ENCODE measurements at places on chromosomes 2 and 18.

DNA sequence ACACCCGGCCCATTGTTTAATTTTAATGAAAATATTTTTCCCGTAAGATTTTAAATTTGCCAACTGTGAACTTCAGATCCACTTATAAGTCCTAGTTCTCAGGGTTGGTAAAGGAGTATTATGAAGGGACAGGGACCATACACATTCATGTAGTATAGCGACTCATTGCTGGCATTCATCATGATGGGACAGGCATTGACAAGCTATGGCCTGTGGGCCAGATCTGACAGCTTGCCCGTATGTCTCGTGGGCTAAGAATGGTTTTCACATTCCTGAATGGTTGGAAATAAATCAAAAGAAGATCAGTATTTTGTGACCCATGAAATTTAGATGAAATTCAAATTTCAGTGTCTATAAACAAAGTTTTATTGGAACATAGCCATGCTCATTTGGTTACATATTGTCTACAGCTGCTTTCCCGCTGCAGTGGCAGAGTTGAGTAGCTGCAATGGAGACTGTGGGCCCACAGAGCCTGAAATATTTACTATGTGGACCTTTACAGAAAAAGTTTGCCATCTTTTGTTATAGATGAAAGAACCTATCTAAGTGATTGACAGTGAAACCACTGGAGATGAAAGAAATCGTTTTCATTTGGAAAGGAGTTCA, 4.1 kb downstream of the RAPGEF4 start:
- DNase-seq: no peak

DNA sequence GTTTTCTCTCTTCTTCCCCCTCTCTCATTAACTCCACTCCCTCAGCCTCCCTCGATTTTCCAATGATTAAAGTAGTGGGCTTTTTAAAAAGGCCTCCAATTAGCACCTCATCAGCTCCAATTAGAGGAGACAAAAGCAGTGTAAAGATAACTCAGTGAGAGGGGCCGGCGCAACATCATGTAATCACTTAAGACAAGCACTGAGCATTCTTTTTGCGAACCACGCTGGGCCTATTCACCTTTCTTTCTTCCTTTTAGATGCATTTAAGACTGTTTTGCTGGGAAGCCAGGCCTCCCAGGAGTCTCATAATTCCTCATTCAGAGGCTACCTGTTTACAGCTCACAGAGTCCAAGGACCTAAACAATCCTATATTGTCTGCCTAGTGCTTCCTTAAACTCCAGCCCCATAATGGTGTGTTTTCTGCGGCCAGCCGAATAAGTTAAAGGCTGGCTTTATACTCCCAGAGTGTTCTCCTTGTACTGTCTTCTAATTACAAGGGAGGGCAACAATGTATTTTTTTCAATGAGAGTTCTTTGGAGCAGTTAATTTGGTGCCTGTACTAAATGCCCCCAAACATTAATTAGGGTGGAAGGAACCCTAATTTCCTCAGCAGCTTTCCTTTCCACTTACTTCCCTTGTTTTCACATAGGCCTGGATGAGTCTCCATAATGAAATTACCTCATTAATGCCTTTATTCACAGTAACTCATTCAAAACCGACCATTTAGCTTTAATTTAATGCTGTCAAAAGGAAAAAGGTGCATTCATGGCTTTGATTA, 28.0 kb upstream of the LMAN1 start:
- DNase-seq: no peak

GRCh38 chr2:207512356-207512755, 17.4 kb upstream of the CREB1 start:
- DNase-seq: no peak

DNA sequence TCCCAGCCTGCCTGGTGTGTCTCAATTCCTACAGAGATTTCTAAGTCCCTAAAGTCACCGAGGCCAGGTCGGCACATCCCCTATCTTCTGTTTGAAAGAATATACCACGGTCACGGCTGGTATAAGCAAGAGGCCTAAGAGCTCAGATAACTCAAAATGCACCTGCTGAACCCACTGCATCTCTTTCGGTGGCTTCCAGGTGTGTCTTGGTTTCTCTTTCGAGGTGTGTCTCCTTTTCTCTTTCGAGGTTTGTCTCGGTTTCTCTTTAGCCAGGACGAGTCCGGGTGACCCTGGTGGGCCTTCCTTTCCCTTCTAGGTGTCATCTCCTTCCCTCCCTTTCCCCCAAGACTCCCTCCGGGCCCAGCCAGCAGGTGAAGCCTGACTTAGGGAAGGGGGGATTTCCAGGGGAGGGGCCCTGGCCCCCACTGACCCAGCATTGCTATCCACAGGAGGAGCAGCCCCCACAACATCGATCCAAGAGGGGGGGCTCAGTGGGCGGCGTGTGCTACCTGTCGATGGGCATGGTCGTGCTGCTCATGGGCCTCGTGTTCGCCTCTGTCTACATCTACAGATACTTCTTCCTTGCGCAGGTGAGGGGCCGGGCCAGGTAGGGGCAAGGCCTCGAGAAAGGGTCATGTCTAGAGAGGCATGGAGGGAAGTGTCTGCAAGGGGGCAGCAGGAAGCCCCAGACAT, 8.4 kb downstream of the ITM2C start:
- no peak for DNase-seq

- DNase-seq: peak; percentile 99
Observed at GRCh38 chr2:110101280-110101844, 14.3 kb downstream of the MALL start.

DNA sequence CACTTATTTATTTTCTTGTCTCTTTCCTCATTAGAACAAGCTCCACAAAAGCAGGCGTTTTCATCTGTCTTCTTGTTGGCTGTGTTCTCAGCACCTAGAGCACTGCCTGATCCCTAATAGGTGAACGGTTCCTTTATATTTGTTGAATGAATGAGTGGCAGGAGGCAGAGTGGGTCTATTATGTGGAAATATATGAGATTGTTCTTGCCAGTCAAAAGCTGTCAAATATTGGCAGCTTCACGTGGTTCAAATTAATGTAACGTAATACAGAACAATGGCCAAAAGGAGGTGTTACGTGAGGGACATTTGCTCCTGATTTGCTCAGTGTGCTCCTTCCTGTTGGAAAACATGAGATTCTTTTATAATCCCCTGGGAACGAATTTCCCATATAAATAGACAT, 8.5 kb upstream of the ARHGAP25 start:
- no peak for DNase-seq

GRCh38 chr18:59994357-59994756, 94.6 kb downstream of the PMAIP1 start:
- no peak for DNase-seq

DNA sequence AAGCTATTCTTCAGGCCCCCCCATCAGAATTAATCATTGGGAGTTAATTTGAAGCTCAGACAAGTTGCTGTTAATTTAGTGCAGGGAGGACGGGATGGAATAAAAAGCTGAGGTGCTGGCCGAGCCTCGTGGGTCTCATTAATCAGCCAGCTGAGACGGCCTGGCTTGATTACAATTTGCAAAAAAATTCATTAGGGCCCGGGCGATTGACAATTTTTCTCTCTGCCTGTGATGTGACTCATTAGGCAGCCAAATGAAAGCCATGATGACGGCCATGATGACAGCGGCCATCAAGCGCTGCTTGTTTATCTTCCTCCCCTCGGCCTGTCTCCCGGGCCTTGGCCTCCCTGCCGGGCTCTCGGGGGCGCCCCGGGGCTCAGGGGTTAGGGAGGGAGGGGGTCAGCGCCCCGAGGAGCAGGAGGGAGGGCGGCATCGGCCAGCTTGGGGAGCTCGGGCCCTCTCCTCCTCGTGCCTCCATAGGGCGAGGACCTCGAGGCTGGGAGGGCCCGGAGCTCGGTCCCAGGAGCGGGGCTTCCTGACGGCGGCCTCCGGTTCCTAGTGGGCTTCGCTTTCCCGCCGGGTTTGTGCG, 5.2 kb downstream of the GBX2 start:
- DNase-seq: no peak

DNA sequence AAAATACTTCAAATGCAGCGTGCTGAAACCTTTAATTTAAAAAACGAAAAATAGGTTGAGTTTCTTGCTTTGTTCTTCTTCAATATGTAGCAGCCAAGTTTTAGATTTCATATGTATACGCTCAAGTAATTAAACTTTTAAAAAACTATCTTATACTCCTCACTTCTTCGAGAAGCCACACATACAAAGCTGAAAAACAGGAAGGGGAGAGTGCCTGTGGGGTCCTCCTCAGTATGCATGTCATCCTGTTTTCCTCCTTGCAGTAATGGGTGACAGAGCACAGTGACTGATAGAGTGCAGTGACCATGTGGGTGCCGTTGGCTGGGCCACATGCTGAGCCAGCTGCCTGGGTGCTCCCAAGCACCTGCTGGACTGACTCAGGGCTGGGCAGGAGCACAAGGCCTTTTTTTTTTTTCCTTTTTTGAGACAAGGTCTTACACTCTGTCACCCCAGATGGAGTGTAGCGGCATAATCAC, 33.3 kb downstream of the UXS1 start:
- DNase-seq: no peak

DNA sequence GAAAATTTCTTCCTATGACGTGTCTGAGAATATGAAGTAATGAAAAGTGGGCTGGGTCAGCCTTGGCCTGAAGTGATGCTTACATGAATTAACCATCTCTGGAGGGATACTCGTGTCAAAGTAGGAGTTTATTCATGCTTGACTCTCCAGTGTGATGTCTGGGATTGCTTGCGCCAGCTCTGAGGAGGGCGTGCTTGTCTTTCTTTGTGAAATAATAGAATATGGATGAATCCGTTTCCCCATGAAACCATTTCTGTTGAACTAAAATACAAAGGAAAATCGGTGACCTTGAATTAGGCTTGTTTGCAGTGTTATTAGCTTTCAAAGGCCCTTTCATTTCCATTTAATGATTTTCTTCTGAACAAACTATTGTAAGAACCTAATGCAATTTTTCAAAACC, 77.9 kb downstream of the EML6 start:
- DNase-seq: no peak

GRCh38 chr2:2184549-2185249, 146.4 kb downstream of the MYT1L start:
- no peak for DNase-seq

- DNase-seq: no peak
Observed at GRCh38 chr2:224951723-224952481, 90.4 kb downstream of the DOCK10 start.

DNA sequence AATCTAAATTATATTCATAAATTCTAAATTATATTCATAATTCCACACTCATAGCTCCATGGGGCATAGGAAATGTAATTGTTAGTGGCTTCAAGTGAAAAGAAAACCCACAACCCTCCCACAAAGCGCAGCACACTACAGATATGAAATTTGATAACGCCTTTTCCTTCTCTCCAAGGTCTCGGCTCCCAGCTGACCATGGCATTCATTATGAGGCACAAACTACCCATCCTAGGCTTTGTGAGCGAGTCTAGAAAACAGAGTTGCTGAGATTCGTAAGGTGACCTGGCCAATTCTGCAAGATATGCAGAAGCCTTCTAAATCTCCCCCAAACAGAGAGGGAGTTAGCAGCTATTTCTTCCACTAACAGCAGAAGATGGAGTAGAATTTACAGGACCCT, 5.4 kb downstream of the NPPC start:
- DNase-seq: no peak

DNA sequence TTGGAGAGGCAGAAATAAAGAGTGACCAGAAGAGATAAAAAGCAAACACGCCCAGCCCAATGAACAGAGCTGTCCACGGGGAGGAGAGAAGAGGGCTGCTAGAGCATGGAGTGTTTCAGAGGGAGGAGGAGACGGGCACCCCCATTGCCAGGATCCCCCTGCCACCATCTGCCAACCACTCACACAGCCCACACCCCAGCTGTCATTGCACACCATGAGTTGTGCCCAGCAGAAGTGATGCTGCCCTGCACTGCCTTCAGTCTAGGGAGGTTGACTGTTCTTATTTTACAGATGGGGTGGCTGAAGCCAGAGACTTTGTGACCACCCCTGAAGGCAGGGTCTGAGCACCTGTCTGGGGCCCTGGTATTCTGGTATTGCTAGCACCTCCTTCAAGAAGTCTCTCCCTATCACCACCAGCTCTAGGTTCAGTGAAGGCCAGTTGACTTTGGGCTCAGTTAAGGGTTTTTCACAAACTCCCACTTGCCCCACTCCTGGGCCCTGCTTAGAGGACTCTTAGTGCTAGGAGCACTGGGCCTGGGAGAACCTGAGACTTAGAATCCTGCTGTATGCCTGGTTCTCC, 2.4 kb downstream of the FABP1 start:
- no peak for DNase-seq

GRCh38 chr2:174605687-174606086, 8.1 kb upstream of the WIPF1 start:
- no peak for DNase-seq

- no peak for DNase-seq
Observed at GRCh38 chr2:96873651-96874096, 3.8 kb upstream of the SEMA4C start.

GRCh38 chr2:218138047-218138446, 12.2 kb downstream of the CXCR2 start:
- no peak for DNase-seq

- no peak for DNase-seq
Observed at GRCh38 chr2:222792001-222792611, 68.7 kb upstream of the ACSL3 start.

GRCh38 chr2:31802711-31803110, 208.1 kb downstream of the MEMO1 start:
- DNase-seq: no peak

GRCh38 chr2:55051026-55051866, 995 bp upstream of the RTN4 start:
- peak; percentile 99 for DNase-seq

GRCh38 chr2:52117299-52117698, 1085.4 kb upstream of the NRXN1 start:
- peak; percentile 23 for DNase-seq

DNA sequence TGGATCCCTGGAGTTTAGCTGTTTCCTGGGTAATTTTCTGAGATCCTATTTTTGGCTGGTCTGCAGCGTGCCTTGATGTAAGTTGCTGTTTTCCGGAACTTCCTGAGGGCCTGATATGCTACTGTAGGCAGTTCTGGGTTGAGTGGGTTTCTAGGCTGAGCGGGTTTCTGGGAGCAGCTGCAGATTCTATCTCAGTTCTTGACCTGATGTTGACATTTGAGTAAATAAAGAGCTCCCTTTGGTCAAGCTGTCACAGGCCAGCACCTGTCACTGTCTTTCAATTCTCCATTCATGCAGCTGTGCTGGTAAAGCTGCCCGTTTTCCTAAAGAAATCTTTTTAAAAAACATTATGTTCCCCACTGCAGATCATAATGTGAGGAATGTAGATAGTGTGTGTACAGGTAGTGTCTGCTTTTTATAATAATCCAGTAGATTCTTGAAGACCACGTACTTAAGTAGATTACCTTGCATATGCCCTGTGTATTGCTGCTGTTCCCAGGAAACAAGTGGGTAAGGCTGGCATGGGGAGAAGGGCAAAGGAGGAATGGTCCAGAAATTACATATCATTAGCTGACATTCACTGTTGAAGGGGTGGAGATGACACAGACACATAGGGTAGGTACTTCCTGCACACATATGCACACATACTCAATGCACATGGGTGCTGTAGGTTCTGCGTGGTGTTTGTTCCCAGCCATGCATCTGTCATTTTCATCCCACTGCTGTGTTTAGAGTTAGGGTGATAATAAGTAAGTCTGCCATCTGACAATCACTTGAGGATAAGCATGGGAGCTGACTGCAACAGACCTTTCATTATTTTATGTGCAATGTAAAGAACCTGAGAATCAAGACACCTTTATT, 25.9 kb downstream of the CD28 start:
- DNase-seq: no peak
